ENCODE measurements at places on chromosomes 13 and 19.
A peak's percentile ranks its signal among the peaks of the same experiment; 100 is the strongest.

DNA sequence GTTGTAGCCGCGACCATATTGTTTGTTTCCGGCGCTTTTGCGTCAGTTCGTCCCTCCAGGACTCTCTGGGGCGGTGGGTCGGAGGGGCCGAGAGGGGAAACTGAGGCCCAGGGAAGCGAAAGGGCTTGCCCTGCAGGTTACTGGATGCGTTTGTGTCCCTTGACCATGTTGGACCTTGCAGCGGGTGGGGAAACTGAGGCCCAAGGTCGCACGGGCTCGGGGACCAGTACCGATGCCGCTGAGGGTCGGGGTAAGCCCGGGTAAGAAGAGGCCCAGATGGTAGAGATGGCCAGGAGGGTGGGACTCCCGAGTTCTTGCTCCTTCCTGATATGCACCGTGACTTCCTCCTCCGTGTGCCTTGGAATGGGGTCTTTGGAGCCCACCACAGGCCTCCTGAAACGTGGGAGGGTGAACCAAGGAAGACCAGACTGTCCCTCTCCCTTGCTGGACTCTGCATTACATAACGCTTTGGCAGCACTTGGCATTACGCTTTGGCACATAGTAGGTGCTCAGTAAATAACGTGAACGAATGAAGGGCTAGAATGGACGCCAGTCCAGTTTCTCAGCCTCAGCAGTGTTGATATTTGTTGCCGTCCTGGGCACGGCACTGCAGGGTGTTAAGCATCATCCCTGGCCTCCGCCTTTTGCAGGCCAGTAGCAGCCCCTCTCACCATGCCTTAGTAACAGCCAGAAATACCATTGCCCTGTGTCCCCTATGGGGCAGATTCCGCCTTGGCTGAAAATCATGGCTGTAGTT, 743 bp downstream of the CHAF1A start:
- DNase-seq = no peak

GRCh38 chr19:55173186-55173713, 6.8 kb upstream of the DNAAF3 start:
- no peak for DNase-seq

GRCh38 chr19:11479898-11480714, 740 bp downstream of the ELAVL3 start:
- no peak for DNase-seq

DNA sequence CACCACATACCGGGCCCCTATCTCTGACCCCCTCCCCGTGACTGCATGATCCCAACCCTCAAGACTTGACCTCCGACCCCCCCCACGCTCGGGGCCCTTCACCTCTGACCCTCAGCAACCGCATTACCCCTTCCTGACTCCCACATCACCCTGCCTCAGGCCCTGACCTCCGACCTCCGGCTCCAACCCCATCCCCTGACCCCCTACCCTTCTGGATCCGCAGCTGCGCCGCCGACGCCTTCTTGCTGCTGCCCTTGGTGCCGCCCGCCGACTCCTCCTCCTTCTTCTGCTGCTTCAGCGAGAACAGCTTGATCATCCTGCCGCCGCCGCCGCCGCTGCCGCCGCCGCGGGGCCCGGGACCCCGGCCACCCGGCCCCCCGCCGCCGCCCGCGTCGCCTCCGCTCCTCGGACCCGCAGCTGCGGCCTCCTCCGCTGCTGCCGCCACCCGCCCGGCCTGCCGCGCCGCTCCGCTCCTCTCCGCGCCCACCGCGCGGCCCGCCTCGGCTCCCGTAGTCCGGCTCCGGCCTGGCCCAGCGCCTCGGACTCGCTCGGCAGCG, at the start of gene UBE2M:
UBE2M (minus strand) TSS at position 546 of the 557 bp plus-strand sequence; CDS start at position 316, 230 bp downstream.
- no peak for DNase-seq

DNA sequence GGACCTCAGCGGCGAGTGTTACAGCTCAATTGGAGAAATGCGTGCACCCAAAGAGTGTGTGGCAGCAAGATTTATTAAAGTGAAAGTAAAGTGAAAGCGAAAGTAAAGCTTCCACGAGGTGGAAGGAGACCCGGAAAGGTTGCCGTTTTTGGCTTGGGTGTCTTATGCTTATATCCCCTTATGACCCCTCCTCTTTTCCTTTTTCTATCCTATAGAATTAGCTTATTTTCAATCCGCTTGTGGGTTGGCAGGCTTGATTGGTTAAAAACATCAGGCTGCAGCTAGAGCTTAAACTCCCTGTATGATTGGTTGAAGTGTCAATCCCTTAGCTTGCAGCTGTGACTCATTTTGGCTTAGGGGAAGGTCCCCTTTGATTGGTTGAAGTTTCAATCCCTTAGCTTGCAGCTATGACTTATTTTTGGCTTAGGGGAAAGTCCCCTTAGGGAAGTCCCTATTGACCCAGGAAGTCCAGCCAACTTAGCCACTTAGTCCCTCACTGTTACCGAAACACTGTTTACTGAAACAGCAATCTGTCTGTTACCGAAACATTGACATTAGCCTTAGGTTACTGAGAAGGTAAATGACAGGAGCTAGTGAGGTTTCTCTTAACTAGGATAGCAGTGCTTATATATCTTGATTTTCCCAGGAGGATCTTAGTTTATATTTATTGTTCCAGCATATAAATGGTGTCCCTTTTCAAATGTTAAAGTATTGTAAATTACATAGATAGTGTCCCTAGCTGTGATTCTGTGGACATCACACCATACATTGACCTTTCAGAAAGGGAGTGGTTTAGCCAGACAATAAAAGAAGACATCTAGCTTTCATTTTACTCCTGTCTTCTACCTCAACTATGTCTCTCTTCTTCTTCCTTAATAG, 575.8 kb downstream of the DACH1 start:
- DNase-seq = peak; percentile 49

GRCh38 chr19:38831142-38831605, 420 bp downstream of the ECH1 start:
- DNase-seq = peak; percentile 77

DNA sequence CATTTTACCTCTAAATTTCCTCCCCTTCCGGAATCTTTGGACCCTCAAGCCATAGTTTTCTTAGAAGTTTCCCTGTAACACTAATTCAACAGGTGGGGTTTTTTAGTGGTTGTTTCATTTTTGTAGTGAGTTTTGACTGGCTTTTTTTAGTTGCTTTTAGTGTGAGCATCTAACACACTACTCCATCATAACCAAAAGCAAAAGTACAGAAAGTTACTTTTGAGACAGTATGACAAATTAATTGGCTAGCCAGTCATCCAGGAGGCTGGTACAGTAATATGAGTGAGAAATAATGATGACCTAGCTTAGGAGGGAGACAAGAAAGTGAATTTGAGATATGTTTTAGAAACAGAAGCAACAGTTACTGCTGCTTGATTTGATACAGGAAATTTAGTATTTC, 71.5 kb downstream of the DNAJC15 start:
- DNase-seq = no peak

DNA sequence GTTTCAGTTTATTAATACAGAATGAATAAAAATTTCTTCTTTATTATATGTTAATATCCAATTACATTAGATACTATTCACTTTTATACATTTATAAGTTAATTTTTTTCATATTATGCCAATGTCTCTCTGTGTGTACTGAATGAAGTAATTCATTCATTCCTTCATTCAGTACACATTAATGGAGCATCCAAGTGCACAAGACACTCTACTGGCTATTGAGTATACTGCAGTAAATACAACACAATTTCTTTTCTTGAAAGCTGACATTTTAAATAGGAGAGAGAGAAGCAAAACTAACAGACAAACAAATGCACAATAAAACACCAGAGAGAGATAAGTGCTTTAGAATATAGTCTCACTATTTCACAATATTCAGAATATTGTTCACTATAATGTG, 1038.3 kb upstream of the SPRY2 start:
- DNase-seq = no peak

DNA sequence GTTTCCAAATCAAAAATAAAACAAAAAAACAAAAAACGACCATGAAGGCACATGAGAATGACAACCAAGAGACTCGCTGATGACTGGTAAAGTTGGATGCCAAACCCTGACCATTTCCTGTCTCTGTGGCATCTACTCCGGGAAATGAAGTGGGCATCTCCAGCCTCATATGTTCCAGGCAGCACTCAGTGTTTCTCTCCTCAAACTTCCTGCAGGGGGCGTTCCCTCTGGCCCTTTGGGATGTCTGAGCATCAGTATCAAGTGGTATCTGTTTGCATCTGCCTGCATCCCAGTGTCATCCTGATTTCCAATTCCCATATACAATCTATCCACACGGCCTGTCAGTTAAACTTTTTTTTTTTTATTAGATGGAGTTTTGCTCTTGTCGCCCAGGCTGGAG, 9.8 kb upstream of the SIGLEC12 start:
- peak; percentile 1 for DNase-seq

DNA sequence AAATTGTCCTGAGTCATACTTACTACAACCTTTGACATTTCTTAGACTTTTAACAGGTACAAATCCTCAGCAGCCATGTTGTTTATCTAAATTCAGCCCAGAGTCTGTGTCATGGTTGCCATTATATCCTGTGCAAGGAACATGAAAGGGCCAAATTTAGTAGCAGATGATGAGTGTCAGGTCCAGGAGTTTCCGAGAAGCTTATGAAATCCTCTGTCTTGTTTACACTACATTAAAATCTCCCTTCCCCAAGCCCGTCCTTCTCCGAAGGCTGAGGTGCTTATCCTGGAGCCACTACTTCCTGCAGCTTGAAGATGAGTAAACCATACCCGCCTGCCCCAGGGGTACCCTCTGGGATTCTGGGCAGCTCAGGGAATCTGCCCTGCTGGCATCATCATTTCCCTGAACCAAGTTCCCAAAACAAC, 102.6 kb upstream of the SERP2 start:
- DNase-seq = no peak

DNA sequence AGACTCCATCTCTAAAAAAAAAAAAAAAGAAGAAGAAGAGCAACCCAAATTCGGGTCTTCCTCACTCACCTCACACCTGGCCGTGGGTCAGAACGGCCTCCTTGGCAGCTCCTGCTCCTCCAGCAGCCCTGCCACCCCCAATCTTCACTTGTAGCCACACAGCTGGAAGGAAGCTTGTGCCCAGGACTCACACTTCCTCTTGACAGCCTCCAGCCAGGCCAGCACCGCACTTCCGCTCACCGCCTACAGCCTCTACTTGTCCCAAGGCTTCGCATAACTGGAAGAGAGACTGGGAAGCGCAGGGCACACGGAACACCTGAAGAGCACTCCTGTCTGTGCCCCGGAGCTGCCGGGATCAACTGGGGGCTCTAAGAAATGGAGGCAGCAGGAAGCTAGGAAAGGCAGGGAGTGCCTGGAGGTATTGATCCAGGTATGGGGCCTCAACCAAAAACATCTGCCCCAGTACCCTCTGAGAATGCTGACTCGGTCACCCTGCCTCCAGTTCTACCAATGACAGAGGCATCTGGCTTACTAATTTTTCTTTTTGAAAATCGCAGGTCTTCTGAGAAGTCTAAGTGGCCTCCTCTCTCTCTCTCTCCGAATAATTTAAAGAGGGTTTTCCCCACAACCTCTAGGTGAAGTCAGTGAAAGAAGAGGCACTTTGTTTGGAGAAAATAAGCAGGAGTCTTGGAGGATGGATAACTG, 31.1 kb upstream of the ATP12A start:
- DNase-seq = no peak

- DNase-seq = no peak
Observed at GRCh38 chr19:17114414-17114831, 38.8 kb downstream of the MYO9B start.

DNA sequence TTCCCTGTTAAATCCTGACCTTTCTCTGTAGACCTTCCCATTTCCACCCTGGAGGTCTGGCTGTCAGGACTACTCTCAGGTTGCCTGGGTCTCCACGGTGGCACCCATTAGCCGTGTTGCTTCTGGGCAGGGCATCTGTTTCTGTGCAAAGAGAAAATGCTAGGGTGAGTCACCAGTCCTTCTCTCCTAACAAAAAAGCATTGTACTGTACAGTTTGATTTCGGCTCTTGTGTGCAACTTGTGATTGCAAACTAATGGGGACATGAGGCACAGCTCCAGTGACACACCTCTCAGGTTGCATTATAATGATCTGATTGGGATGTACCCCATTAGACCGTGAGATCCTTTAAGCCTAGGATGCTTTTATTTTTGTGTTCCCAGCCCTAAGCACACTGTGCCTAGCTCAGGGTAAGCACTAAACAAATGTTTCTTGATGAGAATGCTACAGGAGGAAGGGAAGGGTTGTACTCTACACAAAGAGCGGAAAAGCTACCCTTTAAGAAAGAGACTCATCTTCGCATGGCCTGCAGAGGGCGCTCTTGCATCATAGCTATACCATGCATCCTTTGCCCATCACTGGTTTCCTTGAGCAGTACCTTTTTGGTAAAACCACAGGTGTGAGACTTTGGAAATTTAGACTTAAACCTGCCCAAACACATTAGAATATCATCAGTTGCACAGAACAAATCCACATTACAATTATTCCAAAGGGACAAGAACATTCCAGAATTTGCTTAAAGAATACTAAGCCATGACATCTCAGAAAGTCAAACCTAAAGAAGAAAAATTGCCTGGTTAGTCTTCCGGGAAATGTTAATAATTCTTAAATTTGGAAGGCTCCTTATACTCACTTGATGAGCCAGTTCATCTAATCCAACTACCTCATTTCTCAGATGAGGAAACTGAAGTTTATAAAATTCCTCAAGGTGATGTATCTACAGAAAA, 20.3 kb upstream of the TRIM13 start:
- DNase-seq = peak; percentile 77

DNA sequence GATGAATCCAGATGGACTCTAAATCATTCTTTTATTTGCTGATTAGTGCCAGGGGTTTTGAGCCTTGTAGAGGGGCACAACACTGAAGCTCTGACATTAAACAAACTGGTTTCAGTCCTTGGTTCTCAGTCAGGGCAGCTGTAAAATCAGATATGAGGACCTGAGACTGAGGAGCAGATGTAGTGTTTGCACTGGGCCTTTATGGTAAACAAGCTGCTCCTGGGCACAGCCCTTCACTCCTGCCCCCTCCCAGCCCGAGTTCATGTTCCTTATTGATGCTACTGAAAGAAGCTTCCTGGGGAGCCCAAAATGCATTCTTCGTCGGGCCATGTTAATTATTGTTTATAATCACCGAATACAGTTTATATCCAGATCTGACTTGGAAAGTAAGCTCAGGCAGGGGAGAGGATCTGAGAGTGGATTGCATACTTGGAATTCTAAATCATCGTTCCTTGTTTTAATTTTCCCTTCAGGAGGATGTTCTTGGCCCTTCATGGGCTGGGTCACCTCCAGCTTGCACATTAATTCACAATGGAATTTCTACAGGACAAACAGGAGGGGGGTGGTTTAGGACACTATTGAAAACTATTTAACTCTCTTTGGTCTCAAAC, 213.5 kb downstream of the FGF9 start:
- no peak for DNase-seq

GRCh38 chr13:91346062-91346461, 1.4 kb upstream of the MIR17HG start:
- no peak for DNase-seq

- DNase-seq = no peak
Observed at GRCh38 chr13:50572129-50572528, 271.4 kb downstream of the DLEU7 start.

GRCh38 chr13:20397896-20398295, 127.8 kb downstream of the CRYL1 start:
- no peak for DNase-seq
